ENCODE measurements at places on chromosomes 16 and 17.

- DNase-seq = no peak
Observed at GRCh38 chr16:81688182-81688581, 90.9 kb upstream of the PLCG2 start.

- DNase-seq = no peak
Observed at GRCh38 chr17:61794792-61795191, 68.5 kb downstream of the BRIP1 start.

GRCh38 chr17:33375103-33375502 is 82.0 kb upstream of the ASIC2 start:
- no peak for DNase-seq

DNA sequence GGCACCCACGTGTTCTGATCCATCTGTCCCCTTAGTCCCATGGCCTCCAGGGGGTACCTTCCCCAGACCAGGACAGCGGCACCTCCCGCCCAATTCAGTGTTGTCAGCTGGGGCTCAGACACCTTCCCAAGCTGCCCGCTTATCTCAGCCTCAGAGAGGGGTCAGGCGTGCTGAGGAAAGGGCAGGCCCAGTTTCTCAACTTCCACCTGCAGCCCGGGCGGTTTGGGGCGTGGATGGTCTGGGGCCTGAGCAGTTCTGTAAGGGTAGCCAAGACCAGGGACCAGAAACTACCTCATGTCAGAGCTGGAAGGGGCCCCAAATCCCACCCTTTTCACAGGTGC is 5.1 kb downstream of the PLCD3 start:
- no peak for DNase-seq

DNA sequence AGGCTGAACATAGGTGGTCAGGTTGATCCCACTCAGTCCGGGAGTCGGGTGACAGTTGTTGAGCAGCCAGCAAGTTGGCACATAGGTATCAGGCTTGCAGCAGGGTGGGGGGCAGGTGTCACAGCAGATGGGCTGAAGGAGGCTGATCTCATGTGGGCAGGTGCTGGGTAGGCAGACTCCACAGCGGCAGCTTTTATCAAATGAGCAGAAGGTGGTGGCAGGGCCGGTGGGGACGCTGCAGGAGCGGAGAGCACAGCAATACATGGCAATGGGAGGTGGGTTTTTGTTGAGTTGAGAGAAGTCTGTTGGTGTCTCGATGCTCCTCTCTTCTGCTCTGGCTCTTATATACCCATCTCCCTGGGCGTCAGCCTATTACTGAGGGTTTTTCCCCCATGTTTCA is at the start of gene KRTAP3-1:
TSS of gene KRTAP3-1 (minus strand) at position 318 of the 400 bp plus-strand sequence. CDS start at position 264, 54 bp downstream.
- no peak for DNase-seq

DNA sequence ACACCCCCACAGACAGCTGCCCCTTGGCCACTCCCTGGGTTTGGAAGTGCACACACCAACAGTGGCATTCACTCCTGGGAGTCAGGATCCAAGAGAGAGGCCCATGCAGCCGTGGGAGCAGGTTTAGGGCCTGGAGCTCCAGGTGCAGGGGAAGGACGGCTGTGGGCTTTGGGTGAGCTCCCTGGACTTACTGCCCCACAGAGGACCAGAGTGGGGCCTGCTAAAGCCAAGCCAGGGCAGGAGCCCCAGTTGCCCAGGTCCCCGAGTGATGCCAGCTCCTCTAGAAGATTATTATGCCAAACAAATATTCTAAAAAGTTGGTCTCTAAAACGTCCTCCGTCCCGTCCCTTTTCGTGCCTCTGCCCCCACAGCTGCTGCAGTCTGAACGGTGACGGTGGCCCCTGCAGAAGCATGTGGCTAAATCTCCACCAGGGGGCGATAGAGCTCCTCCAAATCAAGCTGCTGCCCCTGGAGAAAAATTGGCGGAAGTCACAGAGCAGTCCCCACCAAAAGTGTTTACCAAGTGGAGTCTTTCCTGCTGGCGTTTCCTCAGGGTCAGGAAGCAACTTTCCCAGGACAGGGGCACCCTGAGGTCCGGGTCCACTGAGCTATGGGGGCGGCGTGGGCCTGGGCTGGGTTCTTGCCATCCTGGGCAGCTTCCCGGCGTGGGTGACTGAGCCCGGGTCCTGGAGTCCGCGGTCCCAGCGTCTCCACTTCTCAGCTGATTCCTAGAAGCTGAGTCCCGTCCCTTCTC is 4.2 kb downstream of the ARMC7 start:
- DNase-seq = peak; percentile 83

DNA sequence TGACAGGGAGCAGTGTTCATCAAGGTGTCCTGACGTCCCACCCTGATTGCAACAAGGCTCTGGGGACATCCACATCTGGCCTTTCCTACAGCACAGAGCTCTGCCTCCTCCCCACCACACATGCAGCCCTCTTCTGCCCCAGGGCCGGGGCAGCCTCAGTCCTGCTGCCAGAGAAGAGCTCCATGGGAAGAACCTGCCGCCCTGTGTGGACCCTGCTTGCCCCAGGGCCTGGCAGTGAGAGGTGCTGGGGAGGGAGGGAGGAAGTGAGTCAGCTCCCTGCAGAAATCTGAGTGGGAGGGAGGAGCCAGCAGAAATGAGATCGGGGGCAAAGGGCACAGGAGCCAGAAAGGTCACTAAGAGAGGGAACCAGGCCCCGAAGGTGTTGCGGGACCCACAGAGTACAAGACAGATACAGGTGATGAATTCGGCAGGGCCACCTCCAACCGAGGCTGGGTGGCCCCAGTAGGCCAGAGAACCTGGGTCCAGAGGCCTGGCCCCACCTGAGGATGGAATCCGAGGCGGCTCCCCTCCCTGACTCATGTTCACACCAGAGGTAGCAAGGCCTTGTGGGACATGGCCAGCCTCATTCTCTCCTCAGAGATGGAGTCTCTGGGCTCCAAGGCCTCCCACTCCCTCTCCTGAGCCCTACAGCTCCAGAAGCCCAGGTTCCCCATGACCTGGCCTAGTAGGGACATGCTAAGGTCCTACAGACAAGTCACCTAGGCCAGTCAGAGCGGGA is 24.8 kb downstream of the MYO18A start:
- DNase-seq = no peak

GRCh38 chr16:78428193-78428592 is 328.7 kb downstream of the WWOX start:
- no peak for DNase-seq

DNA sequence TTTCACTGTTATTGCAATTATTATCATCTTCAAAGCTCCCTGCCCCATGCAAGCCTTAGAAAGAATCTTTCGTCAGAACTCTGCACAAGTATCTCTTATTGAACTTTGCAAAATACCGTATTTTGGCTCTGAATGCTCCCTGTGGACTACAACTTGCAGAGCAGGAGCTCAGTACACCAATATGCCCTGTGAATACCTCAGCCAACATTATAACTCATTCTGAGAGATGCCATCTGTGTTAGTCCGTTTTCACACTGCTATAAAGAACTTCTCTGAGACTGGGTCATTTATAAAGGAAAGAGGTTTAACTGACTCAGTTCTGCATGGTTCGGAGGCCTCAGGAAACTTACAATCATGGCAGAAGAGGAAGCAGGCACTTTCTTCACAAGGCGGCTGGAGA is 87.2 kb upstream of the XYLT1 start:
- DNase-seq = no peak

DNA sequence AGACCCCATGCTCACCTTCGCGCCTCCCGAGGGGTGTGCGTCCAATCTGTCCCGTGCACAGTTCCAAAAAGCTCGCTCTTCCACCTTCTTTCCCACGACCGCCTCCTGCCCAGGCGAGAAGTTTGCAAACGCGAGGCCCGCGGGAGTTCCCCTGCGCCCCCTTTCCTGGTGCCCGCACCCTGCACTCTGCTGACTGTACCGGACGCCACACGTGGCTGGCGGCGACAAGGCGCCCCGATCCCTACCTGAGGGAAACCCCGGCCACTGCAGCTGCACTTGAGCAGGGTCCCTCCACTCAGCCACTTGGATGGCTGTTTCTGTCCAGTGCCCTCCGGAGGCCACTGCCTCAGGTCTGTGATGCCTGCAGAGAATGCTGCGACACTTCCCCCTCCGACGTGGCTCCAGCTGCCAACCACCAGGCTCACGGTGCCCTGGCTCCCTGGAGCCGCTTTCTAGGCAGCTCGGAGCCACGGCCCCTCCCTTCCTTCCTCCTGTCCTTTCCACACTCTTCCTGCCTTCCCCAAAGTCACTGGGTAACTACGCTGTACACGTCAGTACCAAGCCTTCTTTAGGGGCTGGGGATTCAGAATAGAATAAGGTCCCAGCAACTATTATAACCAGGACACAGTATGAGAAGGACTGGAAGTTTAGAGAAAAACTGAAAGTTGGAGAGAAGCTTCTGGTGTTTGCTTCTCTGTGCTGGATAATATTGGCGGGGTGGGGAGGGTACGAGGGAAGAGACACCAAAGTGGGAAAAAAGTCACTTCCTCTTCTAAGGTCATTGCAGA is at the start of gene MLKL:
TSS of gene MLKL (minus strand) at position 425 of the 788 bp plus-strand sequence. CDS start 5,105 bp downstream, outside the sequence.
- no peak for DNase-seq

DNA sequence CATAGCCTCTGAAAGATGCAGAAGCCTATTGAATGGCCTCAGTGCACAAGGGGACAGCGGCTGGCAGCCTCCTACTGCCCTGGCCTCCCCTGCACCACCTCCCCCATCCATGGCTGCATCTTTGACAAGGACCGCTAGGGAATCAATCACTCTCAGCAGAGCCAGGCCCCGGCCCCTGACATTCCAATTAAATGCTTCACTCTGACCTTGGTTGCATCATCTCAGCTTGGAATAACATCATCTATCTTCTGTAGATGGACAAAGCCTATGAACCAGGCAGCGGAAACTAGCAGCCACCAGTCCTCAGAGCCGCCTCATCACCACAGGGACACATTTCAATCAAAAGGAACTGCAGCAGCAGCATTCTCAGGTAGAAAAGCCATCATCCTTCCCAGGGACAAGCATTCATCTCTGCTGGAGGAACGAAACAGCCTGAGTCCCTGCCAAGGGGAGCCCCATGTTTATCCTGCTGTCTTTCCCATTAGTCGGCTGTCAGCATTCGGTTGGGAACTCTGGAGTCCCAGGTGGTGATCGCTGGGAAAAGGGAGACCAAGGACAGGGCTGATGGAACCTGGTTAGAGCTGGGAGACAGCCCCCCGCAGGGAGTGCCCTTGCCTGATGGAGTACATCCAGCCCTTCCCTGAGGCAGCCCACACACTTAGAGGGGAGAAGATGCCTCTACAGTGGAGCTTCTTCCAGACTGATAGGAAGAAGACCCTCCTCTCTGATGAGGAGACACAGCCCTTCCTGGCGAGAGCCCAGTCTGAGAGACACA is 11.5 kb upstream of the TMEM132E start:
- DNase-seq = no peak

DNA sequence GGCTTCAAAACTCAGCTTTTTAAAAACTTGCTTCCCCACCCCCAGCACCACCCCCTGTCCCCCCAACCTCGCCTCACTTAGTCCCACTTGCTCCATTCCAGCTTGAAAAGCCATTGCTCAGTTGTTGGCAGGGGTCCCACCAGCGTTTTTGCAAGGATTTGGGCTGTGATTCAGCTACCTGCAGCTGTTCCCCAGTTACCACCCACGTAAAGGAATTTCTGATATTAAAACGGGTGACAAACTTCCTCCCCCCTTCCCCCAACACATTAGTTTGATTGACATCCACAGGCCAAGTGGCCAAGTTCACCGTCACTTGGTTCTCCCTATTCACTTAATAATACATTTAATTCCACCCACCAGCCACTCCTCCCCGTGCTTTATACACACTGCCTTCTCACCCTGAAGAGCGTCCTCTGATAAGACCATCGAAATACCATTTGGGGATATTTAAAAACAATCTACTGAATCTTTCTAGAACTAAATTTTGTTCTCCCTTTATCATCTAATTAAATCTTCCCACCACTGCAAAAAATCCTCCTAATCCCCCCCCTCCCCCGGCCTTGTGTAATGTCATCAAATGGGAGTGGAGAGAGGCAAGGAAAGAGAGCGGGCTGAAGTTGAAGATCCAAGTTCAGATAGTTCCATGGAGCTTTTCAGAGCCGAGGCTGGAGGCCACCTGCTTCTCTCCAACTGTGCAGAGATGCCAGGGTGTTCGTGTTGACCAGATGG is 55.1 kb downstream of the SOX9 start:
- DNase-seq = no peak

GRCh38 chr17:61366715-61367413 is 32.8 kb upstream of the TBX2 start:
- DNase-seq = no peak

GRCh38 chr17:59154292-59154720 is 680 bp downstream of the SKA2 start:
- DNase-seq = peak; percentile 20

Measured in HEK293T (cell line).